ENCODE measurements at places on chromosomes 12 and 14.

DNA sequence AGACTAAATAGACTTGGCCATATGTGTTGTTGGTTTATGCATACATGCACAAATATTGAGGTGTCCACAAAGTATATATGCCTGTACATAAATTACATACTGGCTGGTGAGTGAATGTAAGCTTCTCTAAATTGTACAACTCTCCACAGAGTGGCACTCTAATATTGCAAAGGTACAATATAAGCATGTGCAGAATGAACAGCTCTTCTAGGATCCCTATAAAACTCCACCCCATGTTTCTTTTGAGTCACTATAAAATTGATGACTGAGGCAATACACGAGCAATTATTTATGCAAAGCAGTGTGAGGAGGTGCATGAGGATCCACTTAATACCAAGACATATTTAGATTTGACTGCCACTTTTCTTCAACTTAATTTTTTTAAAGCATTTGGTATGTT, 172.2 kb downstream of the NAV3 start:
- DNase-seq, result no peak

- DNase-seq, result no peak
These were observed 98.1 kb downstream of the PHETA1 start for GRCh38 chr12:111270774-111271173.

DNA sequence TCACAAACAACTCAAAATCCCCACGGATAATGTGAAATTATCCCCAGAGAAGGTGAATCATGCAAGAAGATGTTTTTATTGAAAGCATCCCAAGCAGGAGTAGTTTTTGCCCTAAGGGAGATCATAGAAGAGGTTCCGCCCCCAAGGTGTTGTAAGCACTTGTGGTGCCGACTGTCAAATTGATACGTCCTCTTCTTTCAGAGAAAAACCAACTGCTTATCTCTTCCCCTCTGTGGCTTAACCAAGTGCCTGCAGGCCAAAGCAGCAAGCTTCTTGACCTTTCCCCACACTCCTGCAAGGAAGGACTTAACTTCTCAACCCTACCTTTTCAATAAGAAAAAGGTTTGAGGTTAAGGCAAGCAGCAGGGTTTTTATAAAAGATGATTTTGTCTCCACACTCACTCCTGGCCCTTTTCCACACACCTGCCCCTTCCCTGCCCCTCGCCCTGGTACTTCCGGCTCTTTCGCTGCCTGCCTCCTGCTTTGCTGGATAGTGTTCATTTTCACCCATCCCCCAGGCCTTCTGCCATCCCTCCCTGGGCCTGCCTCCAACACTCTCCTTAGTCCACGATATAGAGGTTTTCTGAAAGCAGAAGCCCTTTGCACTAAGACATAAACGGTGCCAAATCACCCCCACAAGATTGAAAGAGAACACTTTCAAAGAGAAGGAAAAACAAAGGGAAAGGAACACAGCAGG, 114.5 kb downstream of the EGLN3 start:
- DNase-seq, result no peak

DNA sequence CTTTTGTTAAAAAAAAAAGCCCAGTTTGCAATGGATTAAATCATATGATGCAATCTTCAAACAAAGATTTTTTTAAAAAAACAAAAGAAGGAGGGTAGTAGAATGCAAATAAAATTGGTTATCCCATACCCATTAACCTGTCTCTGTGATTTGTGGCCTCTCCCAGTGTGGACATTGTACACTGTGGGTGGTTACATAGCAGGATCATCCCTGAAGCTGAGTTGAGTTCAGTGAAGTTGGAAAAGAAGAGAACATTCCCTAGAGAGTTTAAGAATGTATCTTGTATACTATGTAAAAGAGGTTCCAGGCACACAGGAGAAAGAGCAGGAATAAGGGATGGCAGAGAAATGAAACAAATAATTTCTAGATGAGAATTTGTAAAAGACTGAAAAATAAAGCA, 142.4 kb upstream of the SLC16A7 start:
- no peak for DNase-seq

DNA sequence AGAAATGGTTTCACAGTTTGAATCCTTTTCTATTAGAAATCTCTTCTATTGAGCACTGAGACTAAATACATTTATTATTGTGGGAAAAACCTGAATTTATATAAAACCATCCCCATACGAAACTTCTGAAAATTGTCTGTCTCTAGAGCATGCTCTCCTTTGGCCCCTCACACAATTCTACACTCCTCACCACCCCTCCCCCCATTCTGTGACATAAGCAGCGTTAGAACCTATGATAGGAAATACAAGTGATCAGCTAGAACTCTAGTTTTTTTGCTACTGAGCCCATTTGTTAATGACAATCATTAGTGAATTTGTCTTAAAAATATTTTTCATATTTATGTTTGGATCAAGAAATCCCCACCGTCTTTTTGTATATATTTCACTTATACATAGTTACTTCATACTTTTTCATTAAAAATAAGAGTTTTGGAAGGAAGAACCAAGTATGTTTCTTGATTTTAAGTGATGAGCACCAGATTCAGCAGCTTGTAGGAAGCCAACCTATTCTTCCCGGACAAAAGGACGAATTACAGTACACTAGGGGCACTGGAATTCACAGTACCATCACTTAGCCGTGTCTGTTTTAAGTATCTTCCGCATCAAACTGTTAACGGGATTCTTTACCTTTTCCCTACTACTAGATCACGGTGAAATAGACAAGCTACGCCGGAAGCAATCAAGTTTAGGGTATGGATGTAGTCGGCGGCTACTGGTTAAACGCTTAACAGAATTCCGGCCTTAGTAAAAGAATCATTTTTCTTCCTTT, 724 bp downstream of the GTSF1 start:
- DNase-seq, result no peak

DNA sequence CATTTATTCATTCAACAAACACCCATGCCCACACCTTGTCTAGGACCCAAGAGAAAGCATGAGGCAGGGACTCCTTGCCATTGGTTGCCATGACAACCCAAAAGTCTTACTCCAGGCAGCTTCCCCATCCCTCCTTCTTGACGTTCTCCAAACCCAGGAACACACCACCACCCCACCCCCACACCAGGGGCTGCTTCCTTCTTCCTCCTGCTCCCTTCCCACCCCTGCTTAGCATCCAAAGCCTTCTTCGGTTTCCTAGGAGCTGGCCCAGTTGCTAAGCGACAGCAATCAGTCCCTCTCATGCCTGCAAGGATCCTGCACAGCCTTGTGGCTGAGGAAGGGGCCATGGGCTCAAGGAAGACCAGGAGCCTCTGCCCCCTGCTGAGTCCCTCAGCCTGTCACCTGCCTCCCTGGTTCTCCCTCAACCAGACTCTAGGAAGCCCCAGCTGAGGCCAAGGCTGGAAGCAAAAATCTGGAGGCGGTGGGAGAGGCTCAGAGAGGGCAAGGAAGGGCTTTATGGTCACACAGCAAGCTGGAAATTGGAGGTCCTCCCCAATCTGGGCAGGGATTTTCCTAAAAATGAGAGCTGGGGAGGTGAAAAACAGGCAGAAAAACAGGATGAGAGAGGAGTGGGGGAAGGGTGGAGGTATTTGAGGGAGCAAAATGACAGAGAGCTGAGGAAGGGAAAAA, 15.4 kb downstream of the RASAL1 start:
- no peak for DNase-seq

DNA sequence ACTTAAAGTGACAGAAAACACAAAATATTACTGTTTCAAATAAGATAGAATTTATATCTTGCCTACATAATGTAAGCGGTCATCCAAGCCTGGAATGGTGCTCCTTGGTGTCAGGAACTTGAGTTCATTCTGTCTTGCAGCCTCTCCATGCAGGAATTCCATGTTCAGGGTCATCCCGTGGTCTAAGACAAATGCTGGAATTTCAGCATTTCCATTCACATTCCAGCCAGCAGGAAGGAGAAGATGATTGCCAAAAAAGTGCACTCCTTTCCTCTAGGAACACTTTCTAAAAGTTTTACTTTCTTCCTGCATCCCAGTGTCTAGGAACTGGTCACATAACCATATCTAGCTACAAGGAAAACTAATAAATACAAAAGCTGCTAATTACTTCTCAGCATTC, 106.3 kb downstream of the PTPRO start:
- DNase-seq, result no peak

GRCh38 chr14:80167793-80168448, 43.4 kb downstream of the DIO2 start:
- no peak for DNase-seq

- peak; percentile 22 for DNase-seq
These were observed 57.9 kb upstream of the FICD start for GRCh38 chr12:108457006-108457733.

DNA sequence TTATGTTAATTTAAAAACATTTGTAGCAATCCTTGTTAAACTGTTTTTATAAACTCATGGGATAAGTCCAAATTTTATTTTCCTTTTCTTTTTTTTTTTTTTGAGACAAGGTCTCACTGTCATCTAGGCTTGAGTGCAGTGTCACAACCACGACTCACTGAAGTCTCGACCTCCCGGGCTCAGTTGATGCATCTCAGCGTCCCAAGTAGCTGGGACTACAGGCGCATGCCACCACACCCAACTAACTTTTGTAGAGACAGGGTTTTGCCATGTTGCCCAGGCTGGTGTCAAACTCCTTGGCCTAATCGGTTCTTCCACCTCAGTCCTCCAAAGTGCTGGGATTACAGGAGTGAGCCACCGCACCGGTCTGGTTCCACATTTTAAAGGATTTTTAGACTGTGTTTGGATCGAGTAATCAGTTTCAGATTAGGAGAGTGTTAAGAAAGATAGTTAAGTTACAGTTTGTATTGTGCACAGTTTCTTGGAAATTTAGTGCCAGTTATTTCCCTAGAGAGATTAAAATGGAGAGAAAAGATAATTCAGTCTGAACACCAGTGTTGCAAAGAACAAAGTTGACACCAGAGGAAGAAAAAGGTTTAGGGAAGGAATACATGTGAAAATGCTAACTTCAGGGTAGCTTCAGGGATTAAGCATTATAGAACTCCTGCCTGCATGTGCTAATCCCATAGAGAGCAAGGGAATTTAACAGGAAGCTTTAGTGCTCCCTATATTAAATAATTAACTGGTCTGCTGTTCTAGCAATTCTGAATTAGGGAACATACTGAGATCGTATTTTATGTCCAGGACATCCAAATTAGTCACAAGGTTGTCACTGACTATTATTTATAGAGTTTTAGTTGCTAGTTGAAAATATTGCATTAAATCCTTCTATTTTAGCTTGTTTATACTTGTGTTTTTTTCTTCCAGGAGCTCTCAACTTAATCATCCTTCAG, 10.1 kb downstream of the RAP1B start:
- no peak for DNase-seq

- DNase-seq, result peak; percentile 99
These were observed 155.4 kb upstream of the PDE3A start for GRCh38 chr12:20212658-20213555.

GRCh38 chr12:108668063-108668462, 34.4 kb upstream of the SELPLG start:
- no peak for DNase-seq

Data from foreskin melanocyte (primary cell).